ENCODE measurements at places on chromosomes 3 and 15.

DNA sequence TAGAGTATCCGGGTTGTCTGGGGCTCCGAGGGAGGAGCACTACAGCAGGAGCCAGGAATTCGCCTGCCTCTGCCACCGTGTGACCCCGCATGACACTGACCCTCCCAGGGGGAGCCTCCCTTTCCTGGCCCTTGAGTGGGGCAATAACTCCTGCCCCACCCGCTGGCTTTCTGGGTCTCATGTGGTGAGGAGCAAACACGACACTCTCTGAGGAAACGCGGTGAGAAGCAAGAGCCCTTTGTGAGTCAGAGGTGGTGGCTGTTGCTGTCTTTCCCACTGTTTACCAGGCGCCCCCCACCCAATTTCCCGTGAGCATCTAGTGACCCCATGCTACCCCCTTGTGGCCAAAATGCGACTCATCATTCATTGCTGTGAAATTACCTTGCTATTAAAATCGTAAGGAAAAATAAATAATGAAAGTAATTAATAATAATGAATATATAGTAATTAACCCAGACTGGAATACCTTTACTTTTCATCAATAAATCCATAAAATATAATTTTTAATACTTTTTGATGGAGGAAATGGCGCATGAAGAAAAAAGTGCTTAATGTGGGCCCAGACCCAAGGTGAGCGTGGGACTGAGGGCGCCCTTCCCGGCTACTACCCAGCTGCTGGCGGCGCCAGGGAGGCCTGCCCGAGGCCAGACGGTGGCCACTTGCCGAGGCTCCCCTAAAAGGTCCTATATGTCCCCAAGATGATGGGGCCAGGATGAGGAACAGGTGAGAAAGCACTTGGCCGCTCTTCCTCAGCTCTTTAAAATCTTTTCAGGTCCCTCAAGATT lies 29.3 kb downstream of the CCNL1 start:
- peak; percentile 81 for DNase-seq

- DNase-seq: no peak
Measured at GRCh38 chr3:71640331-71640983, 56.9 kb upstream of the FOXP1 start.

- DNase-seq: no peak
Measured at GRCh38 chr3:48516571-48516970, 12.6 kb upstream of the SHISA5 start.

DNA sequence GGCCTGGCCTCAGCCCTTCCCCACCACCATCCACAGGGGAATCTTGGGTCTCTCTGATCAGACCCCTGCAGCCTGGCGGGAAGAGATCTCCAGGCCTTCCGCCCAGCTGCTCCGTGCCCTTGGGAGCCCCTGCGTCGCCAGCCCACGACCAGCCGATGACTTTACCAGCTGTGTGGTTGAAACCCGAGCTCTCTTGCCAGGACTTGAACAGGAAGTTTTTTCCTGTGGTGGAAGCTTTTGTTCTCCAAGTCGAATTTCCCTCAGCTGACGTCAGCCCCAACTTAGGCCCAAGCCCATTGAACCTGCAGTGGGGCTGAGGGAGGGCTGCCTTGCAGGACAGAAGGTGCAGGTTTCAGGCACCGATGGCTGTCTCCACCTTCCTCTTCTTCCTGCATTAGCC lies 51.7 kb upstream of the SMAD3 start:
- DNase-seq: no peak

DNA sequence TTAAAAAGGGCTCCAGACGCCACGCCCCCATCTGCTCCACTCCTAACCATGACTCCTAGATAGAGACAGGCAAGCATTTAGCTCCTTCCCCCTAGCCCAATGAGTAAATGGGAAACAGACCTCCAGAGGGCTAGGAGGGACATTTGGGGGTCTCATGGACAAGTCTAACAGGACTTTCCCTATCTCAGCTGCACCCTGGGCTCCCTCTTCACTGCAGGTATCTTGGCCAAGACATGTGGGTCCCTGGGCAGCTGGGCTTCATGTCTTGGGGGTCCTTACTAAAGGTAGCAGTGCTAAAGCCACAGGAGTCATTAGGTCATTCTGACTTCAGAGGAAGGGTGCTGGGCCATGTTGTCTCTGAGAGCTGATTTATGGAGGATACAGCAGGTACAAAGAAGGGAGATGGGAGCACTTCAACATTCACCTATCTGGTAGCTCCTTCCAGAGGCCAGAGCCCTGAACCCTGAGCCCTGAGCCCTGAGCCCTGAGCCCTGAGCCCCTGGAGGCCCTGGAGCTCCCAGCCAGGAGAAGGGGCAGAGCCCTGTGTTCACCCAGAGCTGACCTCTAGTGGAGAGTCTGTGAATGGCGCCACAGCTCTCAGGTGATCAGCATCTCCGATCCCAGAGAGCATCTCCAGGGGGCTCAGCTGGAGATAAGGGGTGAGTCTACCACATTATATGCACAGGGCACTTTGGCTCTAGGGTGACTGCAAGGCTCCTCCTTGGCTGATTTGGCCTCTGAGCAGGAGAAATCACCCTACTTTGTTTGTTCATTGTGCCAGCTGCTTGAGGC lies 40.1 kb upstream of the EPHB1 start:
- no peak for DNase-seq

Measured in CD8-positive, alpha-beta memory T cell (primary cell).